ENCODE measurements at places on chromosomes 5 and 9.

DNA sequence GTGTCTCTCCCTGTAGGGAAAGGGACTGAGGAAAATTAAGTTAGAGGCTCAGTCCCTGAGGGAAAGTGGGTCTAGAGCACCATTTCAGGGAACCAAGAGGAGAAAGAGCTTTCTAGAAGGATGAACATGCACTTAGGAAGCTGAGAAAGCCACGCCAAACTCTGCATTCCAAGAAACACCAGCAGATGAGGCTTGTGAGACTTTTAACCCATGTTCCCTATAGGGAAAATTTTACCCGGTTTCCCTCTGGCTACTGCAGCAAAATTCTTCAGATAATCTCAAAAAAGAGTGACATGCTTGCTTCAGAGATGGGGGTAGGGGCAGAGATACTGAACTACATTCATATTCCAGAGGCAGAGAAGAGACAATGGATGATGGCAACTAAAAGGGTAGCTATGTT lies 8.6 kb downstream of the TLN1 start:
- DNase-seq, result no peak

- DNase-seq, result no peak
Observed at GRCh38 chr9:126818482-126818881, 13.6 kb downstream of the ZBTB43 start.

GRCh38 chr5:162565-163337 lies 28.5 kb upstream of the LRRC14B start:
- no peak for DNase-seq

DNA sequence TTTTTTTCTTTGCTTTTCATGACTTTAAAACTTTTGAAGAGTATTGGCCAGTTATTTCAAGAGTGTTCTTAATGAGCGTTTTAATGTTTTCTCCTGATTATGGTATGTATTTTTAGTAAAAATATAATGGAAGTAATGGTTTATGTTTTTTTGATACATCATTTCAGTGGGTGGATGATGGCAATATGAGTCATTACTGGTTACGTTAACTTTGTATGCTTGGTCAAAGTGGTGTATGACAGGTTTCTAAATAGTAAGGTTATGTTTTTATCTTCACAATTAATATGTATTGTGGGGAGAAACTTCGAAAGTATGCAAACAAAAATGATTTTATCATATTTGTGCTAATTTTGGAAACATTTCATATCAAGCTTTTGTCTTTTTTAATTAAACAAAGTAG lies 176.7 kb upstream of the PRDM9 start:
- no peak for DNase-seq

DNA sequence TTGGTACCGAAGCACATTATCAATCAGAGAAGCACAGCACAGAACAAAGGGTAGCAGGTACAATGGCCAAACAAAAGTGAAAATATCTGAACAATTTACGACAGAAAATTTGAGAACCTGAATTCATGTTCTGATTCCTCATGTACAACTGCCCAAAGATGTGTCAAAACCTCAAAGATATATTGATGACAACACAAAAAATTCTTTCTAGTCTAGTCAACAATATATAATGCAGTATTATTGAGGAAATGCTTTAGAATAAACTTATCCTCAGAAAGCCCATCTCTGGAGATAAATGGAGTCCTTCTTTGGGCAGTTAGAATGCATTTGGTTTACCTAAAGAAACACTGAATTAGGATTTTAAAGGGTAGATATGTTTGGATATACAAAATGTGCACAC lies 6.8 kb upstream of the SMARCA2 start:
- no peak for DNase-seq

DNA sequence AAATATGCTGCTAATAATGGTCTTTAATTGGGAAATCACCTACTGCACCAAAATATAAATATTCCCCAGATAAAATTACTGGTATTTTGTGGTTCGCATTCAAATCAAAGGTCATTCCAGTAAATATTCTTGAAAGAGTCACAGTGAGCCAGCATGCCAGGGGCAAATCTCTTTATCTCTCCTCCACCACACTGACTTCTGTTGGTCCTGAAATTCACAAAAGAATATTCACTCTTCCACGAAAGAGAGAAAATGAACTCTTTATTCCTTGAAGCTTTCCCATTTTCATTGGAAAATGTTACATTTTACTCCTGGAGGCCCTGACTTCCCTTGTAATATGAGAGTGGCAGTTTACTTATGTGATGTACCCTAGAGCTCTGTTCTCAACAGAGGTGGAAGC lies 39.7 kb downstream of the ZNF366 start:
- DNase-seq, result no peak

All from HL-60 (cell line).